Mucosa of descending colon (tissue), 3 donors: ENCODE measurements at places on chromosomes 6 and 20. TPM values are rescaled to one million over a fixed set of nuclear protein-coding genes. Genes with fewer than 3 reads are reported as not detected.

The GSTA2 gene
- 0.27 TPM for total RNA-seq

The FOXS1 gene
- total RNA-seq: not detected

The ENPP5 gene
- 1.5 TPM for total RNA-seq

The TBP gene
- 12.9 TPM for total RNA-seq

The DUSP15 gene
- total RNA-seq: 0.58 TPM

The POU5F1 gene
- total RNA-seq: 3.4 TPM

The OLIG3 gene
- total RNA-seq: not detected

The HSD17B8 gene
- 19.7 TPM for total RNA-seq

The HEY2 gene
- total RNA-seq: 1.5 TPM

The IPCEF1 gene
- total RNA-seq: 2.3 TPM

The ASF1A gene
- total RNA-seq: 22.2 TPM

The GSTA3 gene
- total RNA-seq: not detected

GRCh38 chr6:43761666-43762409 lies 8.2 kb upstream of the VEGFA start:
- no peak for DNase-seq

DNA sequence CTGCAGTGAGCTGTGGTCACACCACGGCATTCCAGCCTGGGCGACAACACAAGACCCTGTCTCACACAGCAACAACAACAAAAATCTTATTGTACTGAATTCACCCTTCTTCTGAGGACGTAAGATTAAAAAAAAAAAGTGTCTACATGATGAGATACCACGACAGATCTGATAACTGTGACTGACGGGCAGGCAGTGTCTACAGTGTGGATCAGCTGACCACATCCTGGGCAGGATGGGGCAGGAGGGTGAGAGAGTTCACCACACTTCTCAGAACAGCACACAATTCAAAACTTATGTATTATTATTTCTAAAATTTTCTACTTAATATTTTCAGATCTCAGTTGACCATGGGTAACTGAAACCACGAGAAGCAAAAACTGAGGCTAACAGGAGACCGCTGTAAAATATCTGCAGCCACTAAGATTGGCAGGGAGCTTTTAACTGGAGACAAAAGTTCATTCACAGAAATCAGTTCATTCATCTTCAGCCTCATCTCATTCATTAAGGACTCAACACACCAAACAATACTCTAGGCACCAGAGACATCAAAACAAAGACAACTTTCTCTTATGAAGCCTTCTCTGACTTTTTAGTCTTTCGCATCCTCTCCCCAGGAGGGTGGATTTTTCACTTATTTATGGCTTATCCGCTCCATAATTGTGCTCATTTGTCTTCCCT lies 15.7 kb upstream of the NHSL1 start:
- no peak for DNase-seq

DNA sequence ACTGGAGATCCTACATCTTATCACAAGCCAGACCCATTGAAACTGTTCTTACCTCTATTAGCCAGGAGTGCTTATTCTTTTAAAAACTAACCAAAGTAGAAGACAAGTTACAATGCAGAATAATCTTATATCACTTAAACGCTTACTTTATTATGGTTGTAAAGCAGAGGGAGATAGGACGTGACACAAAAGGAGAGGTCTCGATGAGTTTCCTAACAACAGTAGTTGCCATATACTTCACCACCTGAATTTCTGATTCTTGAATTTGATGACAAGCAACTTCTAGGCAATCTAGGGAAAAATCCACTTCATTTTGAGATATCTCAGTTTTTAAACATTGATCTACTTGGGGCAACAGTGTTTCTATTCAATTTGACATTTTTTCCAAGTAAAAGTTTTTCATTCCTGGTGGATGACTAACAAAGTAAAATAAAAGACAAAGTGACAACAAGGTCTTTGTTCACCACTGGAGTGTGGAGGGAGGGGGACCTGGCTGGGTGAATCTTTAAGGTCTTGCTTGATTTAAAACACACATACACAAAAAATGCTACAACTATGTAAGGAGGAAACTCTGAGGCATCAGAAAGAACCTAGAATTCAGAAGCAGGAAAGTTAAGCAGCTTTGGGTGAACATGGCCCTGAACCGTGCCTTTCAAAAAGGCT lies 110.9 kb downstream of the SMLR1 start:
- DNase-seq: no peak

- DNase-seq: no peak
These were observed 52.7 kb downstream of the RPP21 start for GRCh38 chr6:30397697-30398096.

GRCh38 chr20:11329271-11329670 lies 588.4 kb upstream of the BTBD3 start:
- DNase-seq: no peak

DNA sequence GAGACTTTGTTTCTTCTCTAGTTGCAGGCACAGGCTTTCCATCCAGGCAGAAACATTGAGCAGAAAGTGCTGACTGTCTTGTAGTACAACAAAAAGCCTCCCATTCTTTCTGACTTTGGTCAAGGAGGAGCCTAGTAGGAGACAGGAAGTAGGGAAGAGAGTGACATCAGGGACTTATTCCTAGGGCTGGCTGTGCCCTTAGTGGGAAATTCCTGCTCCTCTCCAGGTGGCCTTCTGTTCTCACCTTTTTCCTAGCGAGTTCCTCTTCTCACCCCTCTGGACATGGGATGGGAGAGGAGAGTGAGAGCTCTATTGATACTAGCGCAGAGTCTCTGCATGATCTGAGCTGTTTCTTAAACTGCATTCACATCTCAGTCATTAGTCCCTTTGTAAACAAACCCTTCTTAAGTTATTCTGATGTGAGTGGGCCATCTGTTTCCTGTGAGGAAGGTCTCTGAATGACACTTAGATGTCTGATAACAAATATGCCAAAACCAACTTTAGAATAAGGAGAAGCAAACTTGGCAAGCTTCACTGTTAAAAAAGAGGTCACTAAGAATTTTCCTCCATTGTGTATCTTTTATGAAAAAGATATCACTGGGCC lies 455.0 kb downstream of the GJA1 start:
- DNase-seq: no peak

- no peak for DNase-seq
These were observed 4.8 kb downstream of the PHF20 start for GRCh38 chr20:35776513-35777101.

DNA sequence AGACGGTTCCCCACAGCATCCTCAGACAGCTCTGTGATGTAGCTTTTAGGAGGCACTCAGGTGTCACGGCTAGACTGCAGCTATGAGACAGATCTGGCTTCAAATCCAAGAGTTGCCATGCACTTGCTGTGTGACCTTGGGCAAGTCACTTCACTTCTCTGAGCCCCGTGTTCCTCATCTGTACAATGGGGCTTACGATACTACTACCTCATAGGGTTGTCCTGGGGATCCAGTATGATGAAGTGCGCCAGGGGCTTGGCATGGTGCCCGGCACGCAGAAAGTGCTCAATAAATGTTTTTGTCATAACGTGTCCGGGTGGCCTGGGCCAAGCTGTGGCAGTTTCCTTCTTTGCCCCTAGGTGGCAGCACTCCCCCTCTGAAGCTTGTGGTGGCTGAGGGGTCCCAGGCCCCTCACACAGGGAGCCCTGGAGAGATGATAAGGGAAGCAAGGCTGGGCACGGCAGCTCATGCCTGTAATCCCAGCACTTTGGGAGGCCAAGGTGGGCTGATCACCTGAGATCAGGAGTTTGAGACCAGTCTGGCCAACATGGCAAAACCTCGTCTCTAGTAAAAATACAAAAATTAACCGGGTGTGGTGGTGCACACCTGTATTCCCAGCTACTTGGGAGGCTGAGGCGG lies 19.1 kb upstream of the CHMP4B start:
- DNase-seq: peak; percentile 76

GRCh38 chr20:44513871-44514270 lies 8.0 kb downstream of the SERINC3 start:
- no peak for DNase-seq

GRCh38 chr6:116456927-116457326 lies 4.2 kb upstream of the CALHM6 start:
- no peak for DNase-seq

GRCh38 chr6:75409286-75409685 lies 84.3 kb downstream of the FILIP1 start:
- no peak for DNase-seq

- DNase-seq: no peak
These were observed 40.1 kb downstream of the CDH22 start for GRCh38 chr20:46268131-46268614.

- no peak for DNase-seq
These were observed 135.6 kb downstream of the GMDS start for GRCh38 chr6:2109796-2110195.

DNA sequence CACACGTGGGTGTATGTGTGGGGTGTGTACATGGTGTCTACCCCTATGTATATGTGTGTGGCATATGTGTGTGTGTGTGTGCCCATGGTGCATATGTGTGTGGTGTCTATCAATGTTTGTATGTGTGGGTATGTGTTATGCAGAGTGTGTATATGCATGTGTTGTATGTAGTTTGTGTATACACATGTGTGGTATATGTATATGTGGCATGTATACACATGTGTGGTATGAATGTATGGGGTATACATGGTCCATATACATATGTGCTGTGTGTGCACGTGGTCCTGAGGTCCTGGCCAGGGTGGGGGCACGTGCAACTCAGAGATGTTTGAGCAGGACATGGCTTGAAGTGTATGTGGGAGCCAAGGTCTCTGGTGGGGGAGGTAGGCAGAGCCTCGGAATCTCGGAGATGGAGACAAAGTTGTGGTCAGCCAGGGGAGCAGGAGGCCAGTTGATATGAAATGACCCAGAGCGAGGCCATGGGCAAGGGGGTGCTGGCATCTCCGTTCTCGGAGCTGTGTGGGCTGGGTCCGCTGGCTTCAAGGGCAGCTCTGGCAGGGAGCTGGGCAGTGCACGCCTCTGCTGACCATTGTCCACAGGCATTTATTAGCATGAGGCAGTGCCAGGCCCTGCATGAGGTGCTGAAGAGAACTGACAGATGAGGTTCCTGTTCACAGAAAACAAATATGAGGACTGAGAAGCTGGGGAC lies 276.2 kb upstream of the CHD6 start:
- no peak for DNase-seq

DNA sequence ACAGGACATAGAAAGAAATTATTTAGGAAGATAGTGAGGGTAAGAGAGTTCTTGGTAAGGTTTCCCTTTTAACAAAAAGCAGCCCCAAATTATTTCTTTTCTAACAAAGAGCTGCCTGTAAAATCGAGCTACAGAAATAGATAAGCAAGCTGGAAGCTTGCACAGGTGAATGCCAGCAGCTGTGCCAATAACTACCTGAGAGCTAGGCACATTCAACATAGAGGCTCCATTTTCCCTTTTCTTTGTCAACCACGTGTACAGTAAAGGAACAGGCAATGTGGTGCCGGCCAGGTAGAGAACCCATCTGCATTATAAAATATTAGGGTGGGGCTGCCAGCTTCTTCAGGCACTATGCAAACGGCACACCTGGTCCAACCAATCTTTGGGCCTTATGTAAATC lies 341.6 kb upstream of the JAG1 start:
- no peak for DNase-seq

GRCh38 chr6:99130897-99131873 lies 183.4 kb upstream of the FBXL4 start:
- no peak for DNase-seq

- no peak for DNase-seq
These were observed 77.8 kb downstream of the TRAM2 start for GRCh38 chr6:52499026-52499425.

- no peak for DNase-seq
These were observed 993.3 kb upstream of the GJE1 start for GRCh38 chr6:141139461-141139860.

GRCh38 chr6:159056899-159057298 lies 12.1 kb upstream of the TAGAP start:
- no peak for DNase-seq
